GM12878 (cell line): ENCODE measurements at places on chromosomes 11 and 22. TPM values are rescaled to one million over a fixed set of nuclear protein-coding genes. Genes with fewer than 3 reads are reported as not detected.

DNA sequence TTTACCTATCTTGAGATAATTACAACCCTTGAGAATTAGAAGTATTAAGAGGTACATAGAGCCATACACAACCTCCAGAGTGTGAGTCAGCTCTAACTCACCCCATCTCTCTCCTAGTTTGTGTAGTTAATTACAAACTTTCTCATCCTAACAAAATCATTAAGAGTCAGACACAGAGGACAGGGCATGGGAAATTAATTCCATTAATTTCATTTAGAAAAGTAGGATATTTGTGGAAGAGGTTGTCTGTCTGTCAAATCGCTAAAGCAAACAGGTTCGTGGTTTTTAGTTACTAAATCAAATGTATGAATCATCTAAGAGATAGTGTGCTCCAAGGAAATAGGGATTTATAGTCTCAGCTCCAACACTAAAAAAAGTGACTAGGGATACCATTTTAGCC lies 1261.4 kb upstream of the TENM4 start:
- DNase-seq: no peak

DNA sequence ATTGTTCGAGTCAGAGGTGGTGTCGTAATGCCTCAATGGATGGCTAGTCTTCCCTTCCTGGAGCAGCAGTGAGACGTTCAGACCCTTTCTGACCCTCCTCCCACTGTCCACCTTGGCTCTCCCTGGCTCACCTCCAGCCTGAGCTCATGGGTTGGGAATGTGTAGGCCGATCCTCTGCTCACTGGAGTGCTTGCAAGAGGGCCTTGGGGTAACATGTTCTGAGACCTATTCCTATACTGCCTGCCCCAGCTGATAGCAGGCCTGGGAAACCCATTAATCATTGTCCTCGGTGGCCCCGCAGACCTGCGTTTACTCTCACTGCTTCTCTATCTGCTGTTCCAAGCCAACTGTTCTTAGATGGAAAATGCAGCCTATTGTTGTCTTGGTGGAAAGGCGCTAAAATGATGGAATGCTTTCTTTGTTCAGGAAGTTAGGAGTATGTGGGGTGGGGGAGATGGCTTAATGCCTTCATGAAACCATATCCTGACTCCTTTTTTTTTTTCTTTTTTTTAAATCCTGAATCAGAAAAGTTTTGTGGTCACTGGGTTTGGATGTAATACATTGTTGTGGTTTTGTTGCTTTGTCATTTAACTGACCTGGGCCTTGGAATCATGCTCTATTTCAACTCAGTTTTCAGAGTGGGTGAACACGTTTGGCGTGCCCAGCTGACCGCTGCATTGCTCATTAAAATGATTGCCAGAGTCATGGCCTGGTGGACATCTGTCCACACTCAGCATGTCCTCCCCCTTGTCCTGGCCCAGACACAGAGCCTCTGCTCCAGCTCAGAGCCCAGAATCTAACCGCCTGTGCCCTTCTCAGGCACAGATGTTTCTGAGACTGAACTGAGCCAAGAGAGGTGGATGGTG lies 72.5 kb downstream of the MICAL2 start:
- no peak for DNase-seq

GAS2 gene
- 38.4 and 38.6 TPM in 2 replicates for polyA plus RNA-seq

GRCh38 chr11:124519850-124520549 lies 23.5 kb downstream of the OR8B12 start:
- DNase-seq: no peak

GRCh38 chr11:67630228-67630942 lies 648 bp upstream of the NUDT8 start:
- peak; percentile 75 for DNase-seq

SYCE3 gene
- 0.43 TPM in 1 of 2 replicates, not detected in the other for polyA plus RNA-seq

- DNase-seq: peak; percentile 88
Observed at GRCh38 chr11:76626921-76627401, 43.6 kb downstream of the LRRC32 start.

DNA sequence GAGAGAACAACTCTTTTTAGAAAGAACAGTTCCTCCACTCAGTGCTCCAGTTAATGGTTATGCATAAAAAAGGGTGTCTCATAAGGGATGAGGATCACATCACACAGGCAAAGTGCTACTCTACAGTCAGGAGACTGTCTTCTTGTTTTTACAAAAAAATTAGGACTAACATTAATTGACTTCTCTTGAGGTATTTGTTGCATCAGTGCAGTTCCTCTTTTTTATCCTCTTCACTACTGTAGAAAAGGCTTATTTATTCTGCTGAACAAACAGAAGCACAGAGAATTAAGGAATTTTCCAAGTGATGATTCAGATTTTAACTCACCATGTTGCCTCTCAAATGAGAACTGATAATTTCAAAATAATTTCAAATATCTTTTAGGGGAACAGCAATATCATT lies 1.9 kb downstream of the MMP8 start:
- DNase-seq: no peak

- DNase-seq: no peak
Observed at GRCh38 chr11:63592975-63593395, 21.2 kb downstream of the PLAAT3 start.

MPZL3 gene
- 2.3 and 4.0 TPM in 2 replicates for polyA plus RNA-seq

CD151 gene
- polyA plus RNA-seq: 9.7 and 11.7 TPM in 2 replicates

TMPRSS4 gene
- not detected in 2 replicates for polyA plus RNA-seq
